ENCODE measurements at places on chromosomes 4 and X.
A peak's percentile ranks its signal among the peaks of the same experiment; 100 is the strongest.

- no peak for DNase-seq
Measured at GRCh38 chrX:41720125-41720779, 3.7 kb upstream of the GPR82 start.

GRCh38 chr4:44988011-44988410 is 261.7 kb upstream of the GNPDA2 start:
- no peak for DNase-seq

GRCh38 chr4:87120411-87121162 is 99.8 kb downstream of the KLHL8 start:
- DNase-seq, result no peak

GRCh38 chrX:13376857-13377549 is 57.1 kb upstream of the ATXN3L start:
- DNase-seq, result peak; percentile 40

Data from SW480 (cell line).